ENCODE measurements at places on chromosomes 6 and 20.

DNA sequence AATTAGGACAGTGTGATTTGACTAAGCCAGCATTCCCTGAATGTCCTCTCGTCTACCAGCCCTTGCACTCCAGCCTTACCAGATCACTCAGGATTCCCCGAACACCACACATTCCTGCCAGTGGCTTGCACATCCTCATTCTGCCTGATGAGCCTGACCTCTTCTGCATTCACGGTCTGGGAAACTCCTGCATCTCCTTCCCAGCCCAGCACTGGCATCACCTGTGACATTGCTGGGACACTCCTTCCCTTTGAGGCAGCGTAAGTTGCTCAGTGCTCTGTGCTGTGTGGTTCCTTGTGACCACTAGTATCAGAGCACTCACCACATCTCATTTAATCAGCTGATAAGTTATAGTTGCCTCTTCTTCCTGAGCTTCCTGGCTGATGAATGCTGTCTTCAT lies 17.3 kb downstream of the NCOA7 start:
- DNase-seq = no peak

DNA sequence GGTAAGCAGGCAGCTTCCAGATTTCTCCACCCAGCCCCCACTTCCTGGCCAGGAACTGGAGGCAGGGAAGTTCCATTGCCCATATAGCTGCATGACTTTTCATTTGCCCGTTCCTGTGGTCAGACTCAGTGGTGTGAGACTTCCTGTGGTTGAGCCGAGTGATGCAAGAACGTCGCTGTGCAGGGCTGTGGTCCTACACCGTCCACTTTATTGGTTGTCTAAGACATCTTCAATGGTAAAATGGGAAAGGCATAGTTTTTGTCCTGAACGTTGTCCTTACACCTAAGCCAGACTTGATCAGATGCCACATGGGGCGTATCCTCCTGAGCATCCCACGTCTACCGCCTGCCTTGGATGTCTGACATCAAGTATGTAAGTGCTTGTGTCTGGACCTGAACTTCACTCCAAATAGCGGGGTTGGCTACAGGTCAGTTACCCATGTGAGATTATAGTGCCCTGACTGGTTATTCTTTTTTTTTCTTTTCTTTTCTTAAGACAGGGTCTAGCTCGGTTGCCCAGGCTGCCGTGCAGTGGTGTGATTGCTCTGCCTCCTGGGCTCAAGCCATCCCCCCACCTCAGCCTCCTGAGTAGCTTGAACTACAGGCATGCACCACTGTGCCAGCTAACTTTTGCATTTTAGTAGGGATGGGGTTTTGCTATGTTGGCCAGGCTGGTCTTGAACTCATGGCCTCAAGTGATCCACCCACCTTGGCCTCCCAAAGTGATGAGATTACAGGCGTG lies 25.9 kb upstream of the GTSF1L start:
- peak; percentile 44 for DNase-seq

DNA sequence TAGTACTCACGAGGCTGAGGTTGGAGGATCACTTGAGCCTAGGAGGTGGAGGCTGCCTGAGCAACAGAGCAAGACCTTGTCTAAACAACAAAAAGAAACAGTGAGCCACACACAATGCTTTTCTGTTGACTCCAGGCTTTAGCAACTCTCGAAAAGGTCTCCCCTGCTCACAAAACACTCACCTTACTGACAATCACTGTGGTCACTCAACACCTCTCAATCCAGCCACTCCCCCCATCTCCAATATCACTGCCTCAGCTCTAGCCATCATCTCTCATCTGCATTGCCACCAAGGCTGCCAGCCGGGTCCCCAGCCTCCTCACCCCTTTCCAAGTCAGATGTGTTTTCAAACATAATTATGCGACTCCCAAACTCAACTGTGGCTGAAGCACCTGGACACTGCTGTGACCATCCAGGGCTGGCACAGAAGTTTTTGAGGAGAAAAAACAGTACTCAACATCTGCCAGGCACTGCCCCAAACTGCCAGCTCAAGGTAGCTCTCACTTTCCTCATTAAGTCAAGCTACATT lies 218.0 kb upstream of the ARID1B start:
- DNase-seq = no peak

GRCh38 chr20:1328680-1329330 lies at the start of gene SDCBP2:
Gene SDCBP2, minus strand, starts transcription at chr20:1329139. Its CDS starts 8,723 bp downstream, at chr20:1320416.
- DNase-seq = no peak

- DNase-seq = no peak
These were observed 94.4 kb upstream of the FOXC1 start for GRCh38 chr6:1515280-1515679.

- DNase-seq = no peak
These were observed 119.0 kb downstream of the ALDH8A1 start for GRCh38 chr6:134830940-134831339.

GRCh38 chr20:38179846-38180245 lies 14.8 kb upstream of the TGM2 start:
- DNase-seq = no peak

DNA sequence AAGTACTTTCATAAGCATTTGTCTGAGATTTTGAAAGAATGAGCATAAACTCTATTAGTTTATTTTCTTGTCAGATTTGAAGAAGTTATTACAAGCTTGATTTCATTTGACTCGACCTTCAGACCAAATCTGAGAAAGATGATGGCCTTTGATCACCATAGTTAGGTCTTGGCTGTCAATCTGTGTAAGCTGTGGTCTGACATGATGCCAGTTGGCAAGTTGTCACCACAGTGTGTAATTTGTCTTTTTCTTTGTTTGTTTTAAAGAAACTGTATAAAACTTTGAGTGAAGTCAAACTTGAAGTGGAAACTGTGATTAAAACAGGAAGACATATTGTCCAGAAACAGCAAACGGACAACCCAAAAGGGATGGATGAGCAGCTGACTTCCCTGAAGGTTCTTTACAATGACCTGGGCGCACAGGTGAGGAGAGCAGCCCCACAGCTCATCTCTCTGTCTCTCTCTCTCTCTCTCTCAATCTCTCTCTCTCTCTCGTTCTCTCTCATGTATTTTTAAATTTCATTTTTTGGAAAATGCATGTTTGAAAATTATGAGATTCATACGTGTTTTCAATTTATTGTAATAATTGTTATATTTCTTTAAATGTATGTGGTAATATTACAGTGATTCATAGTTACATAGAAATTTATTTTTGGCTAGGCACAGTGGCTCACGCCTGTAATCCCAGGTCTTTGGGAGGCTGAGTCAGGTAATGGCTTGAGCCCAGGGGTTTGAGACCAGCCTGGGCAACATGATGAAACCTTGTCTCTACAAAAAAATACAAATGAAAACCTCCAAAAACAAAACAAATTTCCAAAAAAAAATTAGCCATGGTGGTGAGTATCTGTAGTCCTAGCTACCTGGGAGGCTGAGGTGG lies 208.1 kb downstream of the UTRN start:
- no peak for DNase-seq

DNA sequence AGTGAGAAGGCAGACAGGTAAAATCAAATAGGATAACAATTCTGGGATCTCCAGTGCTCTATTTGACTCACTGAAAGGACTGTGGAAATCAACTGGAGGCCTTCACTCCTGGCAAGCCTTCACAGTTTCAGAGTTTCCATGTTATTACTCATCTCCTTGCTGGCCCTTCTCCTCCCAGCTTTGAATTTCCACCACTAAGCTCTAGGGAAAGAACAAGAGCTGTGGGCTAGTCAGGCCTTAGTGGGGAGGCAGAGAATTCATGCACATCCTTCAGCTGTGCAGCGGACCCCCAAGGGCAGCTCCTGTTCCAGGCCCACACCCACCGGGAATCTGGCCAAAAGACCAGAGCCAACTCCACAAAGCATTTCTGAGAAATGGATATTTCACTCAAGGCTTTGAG lies 26.0 kb downstream of the MYLIP start:
- no peak for DNase-seq

DNA sequence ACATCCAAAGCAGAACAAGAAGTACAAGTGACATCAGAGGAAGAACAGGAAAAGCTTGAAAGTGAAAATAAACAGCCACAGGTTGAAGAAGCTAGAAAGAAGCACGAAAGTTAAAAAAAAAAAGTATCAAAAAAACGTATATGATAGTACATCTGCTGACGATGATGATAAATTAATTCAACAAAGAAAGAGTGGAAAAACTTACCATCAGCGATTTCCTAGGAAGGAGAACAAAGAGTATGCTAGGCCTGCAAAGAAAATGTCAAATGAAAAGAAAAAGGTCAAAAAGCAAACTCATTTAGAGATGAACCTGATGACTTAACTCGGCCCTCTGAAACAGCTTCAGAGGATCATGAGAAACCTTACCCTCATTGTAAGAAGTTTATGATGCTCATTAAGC lies 3.7 kb downstream of the SAYSD1 start:
- DNase-seq = no peak

DNA sequence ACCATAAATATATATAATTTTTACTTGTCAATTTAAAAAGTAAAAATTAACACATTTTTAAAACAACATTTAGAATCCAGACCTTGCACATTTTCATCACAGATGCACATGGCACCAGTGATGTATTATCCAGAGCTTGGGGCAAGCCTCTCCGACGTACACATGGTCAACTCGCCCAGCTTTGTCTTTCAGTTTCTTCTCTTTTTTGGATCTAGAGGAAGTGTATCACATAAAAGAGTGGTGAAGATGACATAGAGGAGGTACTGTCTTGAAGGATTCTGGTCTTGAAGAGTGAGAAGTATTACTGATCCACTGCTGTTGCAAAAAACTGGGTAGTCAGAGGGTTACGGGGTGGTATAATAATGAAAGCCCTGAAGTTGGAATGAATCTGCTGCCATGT lies 46.9 kb upstream of the TAB2 start:
- DNase-seq = no peak

DNA sequence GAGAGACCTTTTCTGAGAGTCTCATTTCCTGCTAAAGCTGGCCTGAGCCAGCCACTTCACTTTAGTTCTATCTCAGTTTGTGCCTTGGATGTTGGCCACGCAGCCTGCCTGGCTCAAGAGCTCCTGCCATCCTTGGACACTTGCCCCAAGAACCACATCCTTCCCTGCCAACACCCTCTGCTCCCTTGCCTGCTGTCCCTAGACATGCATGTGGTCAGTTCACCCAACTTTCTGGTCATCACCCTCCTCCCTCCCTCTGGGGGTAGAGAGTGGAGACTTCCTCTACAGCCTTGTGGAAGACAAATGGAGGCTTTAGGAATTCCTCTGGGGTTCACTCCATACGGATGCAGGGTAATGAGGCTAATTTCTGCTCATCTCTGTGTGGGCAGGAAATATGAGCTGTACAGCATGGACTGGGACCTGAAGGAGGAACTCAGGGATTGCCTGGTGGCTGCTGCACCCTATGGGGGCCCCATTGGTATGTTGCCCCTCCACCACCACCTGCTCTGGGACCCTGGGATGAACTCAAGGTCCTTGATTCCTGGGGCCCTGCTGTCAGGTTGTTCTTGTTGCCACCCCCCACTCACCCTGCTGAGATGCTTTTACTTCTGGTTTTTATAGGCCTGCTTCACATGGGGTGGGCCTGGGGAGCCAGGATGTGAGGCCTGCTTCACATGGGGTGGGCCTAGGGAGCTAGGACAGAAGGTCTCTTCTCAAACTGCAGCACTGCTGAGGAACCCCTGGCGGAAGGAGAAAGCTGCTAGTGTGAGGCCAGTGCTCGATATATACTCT lies 13.8 kb upstream of the PTPRA start:
- no peak for DNase-seq

GRCh38 chr6:157033428-157034140 lies 256.4 kb downstream of the ARID1B start:
- DNase-seq = no peak

GRCh38 chr6:15090145-15090579 lies 155.7 kb upstream of the JARID2 start:
- DNase-seq = no peak

- no peak for DNase-seq
These were observed 15.2 kb upstream of the TAAR5 start for GRCh38 chr6:132604635-132605152.

DNA sequence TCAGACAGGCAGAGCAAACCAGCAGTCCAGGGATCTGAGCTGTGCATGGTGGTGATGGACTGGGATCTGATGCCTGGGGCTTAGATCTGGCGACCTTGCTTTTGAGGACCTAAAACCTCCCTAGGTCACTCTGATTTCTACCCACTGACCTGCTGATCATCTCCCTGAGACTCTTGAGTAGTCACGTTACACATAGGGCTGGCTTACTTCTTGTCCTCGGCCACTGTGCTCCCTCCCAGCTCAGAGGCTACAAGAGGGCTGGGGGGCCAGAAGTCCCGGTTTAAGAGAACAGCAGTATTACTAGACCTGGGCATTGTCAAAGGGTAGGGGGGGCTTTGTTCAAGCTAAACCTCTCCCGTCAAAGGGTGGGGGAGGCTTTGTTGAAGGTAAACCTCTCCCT lies 5.5 kb downstream of the DYNLT1 start:
- DNase-seq = no peak

GRCh38 chr6:90214461-90214860 lies 82.2 kb downstream of the BACH2 start:
- DNase-seq = no peak

DNA sequence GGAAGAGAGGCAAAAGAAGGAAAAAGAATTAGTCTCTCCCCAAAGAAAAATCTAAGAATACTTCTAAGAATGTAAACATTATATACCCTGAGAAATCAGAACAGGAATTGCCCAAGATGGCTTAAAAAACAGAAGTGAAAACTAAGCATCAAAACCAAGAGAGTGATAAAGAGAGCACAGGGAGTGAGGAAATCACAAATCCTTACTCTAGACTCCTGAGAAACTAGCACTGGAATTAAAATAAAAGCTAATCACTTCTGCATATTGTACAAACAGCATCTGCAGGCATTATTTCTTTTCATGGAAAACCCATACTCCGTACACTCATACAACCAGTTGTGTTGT lies 285.7 kb downstream of the BTBD9 start:
- no peak for DNase-seq

GRCh38 chr20:49727894-49728885 lies 14.5 kb upstream of the B4GALT5 start:
- DNase-seq = no peak

DNA sequence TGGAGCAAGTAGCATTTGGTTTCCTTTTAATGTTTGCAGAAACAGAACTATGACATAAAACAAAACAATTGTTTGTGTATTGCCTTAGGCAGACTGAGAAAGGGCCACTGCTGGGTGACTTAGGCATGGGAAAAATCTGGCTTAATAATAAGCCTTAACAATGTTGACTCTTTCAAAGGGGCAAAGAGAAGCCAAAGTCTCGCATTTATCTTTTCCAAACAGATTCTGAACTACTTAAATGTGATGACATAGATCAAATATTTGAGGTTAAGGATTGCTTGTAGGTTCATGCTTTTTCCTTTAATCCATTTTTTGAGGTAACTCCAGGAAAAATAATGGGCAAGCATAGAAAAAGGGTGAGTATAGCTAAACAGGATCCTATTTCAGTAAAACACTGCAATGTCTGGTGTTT lies 39.6 kb downstream of the ADAT2 start:
- DNase-seq = no peak

DNA sequence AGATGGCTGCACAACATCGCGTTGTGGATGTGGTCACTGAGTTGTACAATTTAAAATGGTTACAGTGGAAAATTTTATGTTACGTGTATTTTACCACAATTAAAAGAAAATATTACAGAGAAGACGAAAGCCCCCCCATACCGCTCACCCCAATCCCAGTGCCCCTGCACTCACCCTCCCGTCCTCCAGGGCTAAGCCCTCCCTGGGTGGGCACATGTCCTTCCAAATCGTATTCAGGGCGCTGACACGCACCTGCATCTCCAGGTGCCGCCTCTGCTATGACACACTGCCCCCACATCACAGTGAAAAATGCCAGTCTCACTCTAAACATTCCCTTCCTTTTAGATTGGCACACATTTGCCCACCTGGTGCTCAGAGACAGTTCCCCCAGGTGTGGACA lies 49.4 kb downstream of the PSMG4 start:
- DNase-seq = no peak

GRCh38 chr6:126174697-126175096 lies 165.2 kb upstream of the CENPW start:
- DNase-seq = no peak

GRCh38 chr6:18533793-18534192 lies 146.6 kb downstream of the RNF144B start:
- no peak for DNase-seq

All from stimulated activated CD4-positive, alpha-beta T cell treated with anti-CD3 and anti-CD28 coated beads, Interleukin-1b, Interleukin-23, amount 100 ng/mL, for 48 hours (primary cell).